ENCODE measurements at places on chromosomes 3 and 15.
A peak's percentile ranks its signal among the peaks of the same experiment; 100 is the strongest.

- peak; percentile 0 for DNase-seq
Measured at GRCh38 chr3:166527325-166527724, 690.1 kb upstream of the BCHE start.

DNA sequence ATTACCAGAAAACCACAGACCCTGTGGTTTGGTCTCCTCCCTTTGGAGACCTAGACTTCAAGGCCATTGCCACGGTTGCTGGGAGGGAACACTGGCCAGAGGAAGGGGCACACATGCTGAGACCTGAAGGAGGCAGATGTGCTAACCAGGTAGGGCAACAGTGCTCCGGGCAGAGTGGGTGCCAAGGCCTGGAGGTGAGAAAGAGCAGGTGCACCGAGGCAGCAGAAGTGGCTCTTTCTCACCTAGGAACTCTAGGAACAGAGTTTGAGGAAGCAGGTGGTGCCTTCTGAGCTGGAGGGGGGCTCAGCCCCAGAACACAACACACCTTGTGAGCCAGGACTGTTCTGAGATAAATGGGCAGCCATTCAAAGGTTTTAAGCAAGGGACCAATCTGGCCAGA, 106.1 kb downstream of the MEGF11 start:
- DNase-seq = no peak

GRCh38 chr15:85980946-85981345, 98.7 kb upstream of the AGBL1 start:
- DNase-seq = no peak

GRCh38 chr3:45545476-45545875, 49.1 kb upstream of the LIMD1 start:
- peak; percentile 31 for DNase-seq

- no peak for DNase-seq
Measured at GRCh38 chr15:92101708-92102394, 248.3 kb downstream of the SLCO3A1 start.

DNA sequence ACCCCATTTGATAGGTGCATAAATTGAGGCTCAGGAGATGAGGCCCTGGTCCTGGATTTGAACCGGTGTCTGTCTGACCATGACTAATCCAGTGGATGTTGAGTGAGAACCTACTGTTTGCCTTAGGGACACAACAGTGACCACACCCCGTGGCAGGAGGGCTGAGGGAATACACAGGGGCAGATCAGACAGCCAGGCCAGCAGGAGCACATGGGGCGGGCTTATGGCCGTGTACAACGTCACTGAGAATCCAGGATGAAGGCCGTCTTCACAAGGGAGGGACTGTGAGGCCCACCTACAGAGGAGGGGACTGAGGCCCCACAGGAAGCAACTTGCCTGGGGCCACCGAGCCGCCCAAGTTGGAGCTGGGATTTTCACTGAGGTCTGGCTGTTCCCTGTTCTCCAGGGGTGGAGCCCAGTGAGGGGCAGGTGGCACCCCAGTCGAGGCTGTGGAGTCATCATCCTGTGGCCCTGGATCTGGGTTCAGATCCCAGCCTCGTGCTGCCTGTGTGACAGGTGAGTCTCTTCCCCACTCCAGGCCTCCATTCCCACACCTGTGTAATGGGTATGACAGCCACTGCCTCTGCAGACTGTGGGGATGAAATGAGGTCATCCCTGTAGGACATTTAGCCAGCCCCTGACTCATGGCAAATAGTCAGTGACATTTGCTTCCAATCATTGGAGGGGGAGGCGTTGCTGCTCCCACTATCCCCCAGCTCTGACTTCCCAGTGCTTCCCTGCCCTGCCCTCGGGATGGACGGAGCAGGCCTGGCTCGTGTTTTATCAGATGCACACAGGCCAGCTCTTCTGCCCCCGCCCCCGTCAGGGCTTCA, 6.3 kb upstream of the PLXND1 start:
- DNase-seq = no peak

DNA sequence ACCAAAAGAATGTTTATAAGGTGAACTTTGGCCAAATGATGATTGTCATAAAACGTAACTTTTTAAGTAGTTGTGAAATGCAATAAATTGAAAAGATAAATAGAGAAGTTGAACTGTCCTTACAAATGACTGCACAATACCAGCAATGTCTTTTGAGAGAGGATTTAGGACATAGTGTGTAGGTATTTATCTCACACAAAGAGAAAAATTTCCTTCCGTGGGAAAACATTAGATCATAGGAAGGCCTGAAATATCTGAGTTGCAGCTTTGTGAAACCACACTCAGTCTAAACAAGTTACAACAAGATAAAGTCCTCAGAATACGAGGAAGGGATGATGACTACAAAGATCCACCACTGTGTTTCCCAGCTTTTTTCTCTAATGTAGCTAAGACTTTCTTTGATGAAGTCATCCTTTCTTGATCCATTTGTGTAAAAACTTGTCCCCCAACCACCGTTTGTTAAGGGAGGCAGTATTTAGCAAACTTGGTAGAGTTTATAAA, 16.0 kb downstream of the ROBO2 start:
- DNase-seq = no peak

DNA sequence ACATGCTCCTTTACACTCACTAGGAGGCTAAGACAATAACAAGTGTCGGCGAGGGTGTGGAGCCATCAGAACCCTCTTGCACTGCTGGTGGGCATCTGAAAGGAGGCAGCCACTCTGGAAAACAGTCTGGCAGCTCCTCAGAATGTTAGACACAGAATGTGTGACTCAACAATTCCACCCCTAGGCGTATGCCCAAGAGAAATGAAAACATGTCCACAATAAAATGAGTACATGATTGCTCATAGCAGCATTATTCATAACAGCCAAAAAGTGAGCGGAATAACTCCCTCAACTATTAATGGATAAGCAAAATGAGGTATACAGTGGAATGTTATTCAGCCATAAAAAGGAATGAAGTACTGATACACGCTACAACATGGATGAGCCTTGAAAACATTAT, 57.8 kb downstream of the WNT7A start:
- no peak for DNase-seq

GRCh38 chr15:80259942-80260510, 8.0 kb upstream of the CTXND1 start:
- no peak for DNase-seq

- DNase-seq = no peak
Measured at GRCh38 chr3:137103739-137104138, 146.0 kb downstream of the IL20RB start.

GRCh38 chr3:124243177-124243859, 251.4 kb upstream of the ROPN1 start:
- no peak for DNase-seq

DNA sequence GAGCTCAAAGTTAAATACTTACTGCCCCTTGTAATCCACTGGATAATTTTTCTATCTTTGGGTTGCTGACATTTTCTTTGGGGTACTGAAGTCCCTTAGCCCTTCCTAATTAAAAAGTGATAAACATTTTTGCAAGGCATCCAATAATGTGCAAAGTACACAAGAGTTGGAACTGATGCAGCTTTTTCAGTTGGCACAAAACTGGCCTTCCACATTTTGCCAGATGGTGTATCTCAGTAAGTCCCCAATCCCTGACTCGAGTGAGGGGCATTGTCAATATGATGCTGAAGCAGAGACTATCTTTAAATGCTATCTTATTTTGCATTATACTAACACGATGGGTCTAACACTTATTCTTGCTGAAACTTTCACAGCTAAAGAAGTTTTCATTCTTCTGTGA, 27.8 kb downstream of the FHIT start:
- no peak for DNase-seq

- no peak for DNase-seq
Measured at GRCh38 chr3:181941250-181941649, 229.5 kb downstream of the SOX2 start.

GRCh38 chr3:43752905-43753304, 62.2 kb downstream of the ABHD5 start:
- no peak for DNase-seq

DNA sequence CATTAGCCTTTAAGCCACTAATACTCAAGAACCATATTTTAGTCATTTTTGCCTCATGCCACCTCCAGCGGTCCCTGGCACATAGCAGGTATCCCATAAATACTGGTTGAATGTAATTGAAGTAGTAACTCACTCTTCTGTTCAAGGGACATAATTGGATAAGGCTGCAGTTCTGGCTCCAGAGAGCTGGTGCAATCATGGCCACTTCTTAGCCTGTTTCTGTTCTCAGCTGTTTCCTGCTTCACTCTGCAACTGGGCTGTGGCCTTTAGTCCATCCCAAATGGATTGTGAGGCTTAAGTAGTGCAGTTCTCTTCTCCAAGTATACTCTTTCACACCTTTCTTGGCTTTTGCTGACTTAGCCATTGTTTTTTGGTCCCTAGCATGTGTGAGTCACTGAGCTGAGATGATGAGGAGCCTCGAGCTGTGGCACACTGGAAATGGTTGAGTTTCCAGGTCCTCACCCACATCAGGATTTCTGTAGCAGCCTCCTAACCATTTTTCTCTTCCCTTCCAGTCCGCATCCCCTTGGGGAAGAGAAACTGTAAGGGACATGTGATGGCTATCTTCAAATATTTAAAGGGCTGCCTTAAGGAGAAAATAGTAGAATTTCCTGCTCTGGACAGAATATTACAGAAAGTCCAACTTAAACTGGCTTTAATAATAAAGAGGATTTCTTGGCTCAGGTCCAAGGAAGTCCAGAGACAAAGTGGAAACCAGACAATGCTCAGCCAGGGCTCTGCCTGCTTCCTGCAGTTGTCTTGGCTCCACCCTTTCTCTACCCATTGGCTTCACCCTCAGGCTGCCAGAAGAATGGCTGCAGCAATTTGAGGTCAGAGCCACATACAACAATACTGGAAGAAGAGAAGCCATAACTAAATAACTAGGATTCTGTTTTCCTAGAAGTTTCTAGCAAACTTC, 305.4 kb upstream of the ROPN1 start:
- peak; percentile 49 for DNase-seq

GRCh38 chr3:30607032-30607833, 832 bp downstream of the TGFBR2 start:
- DNase-seq = peak; percentile 57

GRCh38 chr15:68587769-68588385, 9.1 kb downstream of the CORO2B start:
- no peak for DNase-seq

- no peak for DNase-seq
Measured at GRCh38 chr3:37726525-37727290, 135.0 kb upstream of the CTDSPL start.

DNA sequence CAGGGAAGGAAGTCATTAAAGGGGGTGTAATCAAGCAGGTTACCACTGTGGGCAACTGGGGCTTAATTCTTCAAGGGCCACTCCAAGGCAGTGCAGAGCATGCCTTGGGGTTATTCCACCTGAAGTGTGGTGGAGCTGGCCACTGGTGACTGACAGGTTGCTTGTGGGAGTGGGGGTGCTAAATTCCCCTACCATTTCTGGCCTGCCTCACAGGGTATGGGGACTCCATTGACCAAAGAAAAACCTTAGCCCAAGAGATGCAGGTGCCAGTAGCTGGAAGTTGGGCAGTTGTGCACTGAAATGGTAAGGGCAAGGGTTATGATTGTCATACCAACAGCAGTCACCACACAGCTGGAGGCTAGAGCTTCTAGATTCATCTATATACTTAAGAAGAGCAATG, 93.4 kb downstream of the ZNF621 start:
- no peak for DNase-seq

All from fibroblast of pulmonary artery (primary cell).